ENCODE measurements at places on chromosomes 2 and 18.

DNA sequence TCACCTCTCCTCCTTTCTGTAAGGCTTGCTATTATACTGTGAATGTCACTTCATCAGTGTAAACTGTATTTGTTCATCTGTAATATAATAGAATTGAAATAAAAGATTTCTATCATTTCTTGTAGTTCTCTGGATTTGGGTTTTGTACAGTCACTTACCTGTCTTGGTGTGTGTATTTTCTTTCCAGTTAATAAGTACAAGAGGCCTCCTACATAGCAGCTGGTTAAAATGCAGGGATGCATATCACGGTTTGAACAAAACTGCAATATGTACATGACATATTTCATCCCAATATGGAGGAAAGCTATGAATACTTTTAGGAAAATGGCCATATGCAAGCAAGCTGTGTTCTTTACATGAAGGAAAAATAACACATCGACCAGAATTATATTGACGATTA, 5.4 kb upstream of the STAT1 start:
- no peak for DNase-seq

DNA sequence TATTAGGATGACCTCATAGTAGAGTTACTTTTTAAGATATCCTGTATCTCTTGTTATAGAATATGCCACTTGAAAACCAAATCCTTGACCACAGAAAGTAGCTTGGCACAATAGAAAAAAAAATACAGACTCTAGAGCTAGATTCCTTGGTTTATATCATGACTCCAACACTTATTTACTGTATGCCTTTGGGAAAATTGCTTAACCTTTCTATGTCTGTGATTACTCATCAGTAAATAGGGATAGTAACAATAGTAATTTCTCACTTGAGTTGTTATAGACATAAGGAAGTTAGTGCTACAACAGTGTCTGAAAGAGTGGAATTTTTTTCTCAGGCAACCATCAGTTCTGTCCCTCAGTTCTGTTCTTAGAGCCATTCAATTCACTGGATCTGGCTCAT, 193.8 kb downstream of the GULP1 start:
- DNase-seq = no peak

DNA sequence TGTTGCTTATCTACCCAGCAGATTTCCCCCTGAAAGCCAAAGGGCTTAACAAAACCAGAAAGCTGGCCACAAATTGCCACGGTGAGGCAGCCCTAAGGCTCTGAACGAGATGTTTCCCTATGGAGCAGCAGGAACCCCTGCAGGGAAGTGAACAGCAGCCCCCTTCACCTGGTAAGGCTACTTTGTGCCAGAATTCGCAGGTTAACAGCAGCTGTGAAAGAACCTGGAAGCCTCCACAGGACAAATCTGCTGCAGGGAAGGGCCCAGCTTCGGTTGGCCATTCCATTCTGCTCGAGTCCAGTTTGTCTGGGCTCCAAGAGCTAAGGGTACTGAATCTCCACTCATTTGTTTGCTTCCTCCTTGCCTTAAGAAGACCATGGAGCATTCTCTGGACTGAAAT, 175.3 kb downstream of the PDE11A start:
- no peak for DNase-seq

DNA sequence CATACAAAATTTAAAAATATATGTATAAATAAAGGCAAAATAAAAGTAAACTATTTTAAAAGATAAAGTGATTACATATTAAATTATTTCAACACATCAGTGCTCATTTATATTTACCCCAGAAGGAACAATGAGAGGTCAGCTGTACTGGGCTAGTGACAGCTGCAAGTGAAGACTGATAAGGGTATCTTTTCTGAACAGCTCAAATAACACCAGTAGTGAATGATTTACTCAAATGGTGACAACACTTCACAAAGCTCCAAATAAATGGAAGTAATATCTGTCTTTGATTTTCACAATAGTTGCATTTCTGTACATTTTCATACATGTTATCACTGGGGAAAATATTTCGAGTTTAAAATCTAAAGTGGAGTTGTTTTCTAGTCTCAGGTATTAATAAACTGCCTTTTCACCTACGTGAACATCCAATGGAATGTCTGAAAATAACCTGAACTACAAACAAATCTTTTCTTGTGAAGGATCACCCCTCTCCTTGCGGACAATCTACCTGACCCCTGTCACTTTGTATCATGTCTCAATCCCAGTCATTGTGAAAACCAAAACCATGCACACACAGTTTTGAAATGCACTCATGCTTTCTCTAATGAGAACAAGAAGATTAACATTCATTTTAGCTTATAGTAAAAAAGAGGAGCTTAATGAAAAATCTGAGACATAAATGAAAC, 1928.8 kb upstream of the CELF4 start:
- no peak for DNase-seq

- DNase-seq = no peak
These were observed 300.4 kb upstream of the NETO1 start for GRCh38 chr18:73168236-73168635.

DNA sequence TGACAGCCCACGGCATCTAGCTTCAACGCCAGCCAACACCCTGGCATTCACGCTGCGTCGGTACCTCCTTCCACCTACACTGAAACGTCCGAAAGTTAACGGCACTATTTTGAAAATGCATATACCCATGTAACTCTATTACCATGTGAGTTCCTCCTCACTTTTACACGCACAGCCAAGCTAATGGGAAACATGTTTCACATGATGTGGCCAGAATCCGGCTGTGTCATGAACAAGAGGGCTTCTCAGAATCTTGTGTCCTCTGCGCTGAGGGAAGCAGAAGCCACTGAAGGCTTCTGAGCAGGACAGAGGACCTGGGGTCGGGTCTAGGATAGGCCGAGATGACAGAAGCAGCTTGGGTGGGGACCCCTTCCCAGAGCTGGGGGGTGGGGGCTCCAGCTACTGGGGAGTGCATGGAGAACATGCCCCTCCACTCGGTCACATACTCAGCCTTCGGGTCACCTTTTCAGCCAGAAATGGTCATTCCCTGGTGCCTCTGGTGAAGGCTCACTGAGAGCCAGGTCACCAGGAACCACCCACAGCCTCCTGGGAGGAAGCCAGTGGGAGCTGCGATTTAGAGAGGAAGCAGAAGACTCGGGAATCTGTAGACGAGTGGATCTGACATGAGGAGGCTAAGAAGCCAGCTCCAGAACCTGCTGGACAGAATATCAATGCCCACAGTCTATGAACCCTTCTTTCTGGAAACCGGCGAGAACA, 41.5 kb downstream of the HDAC4 start:
- DNase-seq = no peak

GRCh38 chr2:54419388-54419787, 36.7 kb upstream of the SPTBN1 start:
- no peak for DNase-seq

DNA sequence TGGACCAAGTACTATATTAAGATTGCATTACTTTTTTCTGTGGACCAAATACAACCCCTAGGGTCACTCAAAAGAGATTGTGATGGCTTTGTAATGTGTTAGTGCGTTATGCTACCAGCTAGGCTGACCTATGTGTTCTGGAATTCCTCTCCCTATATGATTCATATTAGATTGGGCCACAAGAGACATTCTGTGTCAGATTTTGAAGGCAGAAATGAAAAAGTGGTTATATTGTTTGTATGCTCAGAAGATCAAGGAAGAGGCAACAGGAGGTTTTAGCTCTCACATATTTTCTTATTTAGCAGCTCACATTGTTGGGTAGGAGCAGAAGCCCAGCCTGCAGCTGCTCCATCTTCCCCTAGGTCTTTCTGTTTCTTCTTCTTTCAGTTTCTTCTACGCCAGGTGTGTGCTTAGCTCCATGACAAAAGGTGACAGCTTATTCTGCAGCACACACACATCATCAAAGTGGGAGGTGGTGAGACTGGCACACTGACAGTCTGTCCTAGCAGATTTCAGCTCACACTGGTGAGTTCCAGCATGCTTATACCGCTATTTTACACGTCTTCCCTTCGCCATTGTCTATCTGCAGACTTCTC, 156.8 kb upstream of the UBE2E3 start:
- DNase-seq = no peak

DNA sequence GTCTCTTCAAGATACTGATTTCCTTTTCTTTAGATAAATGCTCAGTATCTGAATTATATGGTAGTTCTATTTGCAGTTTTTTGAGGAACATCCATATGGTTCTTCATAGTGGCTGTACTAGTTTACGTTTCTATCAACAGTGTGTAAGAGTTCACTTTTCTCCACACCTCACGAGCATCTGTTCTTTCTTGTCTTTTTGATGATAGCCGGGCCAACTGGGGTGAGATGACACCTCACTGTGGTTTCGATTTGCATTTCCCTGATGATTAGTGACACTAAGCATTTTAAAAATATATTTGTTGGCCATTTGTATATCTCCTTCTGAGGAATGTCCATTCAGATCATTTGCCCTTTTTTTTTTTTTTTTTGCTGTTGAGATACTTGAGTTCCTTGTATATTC, 458.8 kb downstream of the SETBP1 start:
- DNase-seq = no peak

- peak; percentile 87 for DNase-seq
These were observed 2.1 kb downstream of the SERPINB2 start for GRCh38 chr18:63889626-63890025.

DNA sequence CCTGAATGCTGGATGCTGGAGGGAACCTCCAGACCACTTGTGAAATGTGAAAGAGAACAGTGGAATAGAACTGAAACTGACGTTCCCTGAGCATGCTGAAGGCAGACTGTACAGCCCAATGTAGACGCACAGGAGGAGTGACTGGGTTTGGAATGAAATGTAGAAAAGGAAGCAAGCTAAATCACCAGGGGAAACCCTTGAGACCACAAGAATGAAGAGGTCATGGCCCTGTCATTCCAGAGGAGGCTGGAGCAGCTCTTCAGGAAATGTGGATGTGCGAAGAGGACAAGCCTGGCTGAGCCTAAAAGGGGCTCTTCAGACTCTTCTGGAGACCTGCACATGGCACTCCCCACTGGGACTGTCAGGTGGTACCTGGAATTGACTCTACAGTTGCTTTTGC, 118.5 kb upstream of the ALPP start:
- DNase-seq = no peak

DNA sequence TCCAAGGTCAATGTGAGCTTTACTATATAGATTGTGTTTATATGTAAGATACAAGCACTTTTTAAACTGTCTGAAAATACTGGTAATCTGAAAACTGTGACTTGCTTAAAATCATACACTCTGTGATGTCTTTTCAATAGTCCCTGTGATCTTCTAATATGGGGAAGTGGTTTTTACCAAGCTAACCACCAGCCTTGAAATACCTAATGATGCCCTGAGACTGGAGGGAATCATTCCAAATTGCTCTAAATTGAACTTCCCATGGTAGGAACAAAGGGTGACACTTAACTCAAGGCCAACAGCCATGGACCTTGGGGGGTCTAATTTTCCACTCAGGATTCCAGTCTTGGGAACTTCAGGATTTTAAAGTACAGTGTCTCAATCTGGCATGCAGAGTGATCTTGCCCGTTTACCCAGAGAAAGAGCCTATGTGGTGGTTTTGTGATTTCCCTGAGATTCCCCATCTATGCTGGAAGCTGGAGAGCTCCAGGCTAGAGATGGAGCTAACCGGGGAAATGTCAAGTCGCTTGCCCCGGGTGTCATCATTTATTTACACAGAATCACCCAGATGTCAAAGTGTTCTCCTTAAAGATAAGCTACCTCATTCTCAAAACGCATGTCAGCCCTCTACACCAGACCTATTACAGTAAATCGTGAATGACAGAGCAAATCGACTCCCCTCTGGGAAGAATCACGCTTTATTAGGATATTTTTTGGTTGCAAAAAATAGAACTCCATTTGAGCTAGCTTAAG, 198.5 kb downstream of the SP3 start:
- DNase-seq = peak; percentile 6

DNA sequence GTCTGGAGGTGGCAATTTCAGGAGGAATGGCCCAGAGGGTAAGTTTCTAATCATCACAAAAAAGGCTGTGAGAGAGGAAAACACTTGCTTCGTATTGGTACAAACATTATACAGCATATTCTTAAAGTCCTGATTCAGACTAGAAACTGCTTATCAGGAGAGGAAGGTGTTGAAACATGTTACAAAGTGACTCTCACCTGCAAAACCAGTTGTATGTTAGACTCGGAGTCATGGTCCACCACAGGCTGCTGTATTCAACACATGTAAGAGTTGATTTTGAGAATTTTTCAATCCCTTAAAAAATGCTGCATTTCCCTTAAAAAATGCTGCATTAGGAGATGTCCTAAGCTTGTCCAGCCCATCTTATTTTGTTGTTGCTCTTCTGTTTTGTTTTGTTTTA, 61.5 kb downstream of the MBP start:
- no peak for DNase-seq

DNA sequence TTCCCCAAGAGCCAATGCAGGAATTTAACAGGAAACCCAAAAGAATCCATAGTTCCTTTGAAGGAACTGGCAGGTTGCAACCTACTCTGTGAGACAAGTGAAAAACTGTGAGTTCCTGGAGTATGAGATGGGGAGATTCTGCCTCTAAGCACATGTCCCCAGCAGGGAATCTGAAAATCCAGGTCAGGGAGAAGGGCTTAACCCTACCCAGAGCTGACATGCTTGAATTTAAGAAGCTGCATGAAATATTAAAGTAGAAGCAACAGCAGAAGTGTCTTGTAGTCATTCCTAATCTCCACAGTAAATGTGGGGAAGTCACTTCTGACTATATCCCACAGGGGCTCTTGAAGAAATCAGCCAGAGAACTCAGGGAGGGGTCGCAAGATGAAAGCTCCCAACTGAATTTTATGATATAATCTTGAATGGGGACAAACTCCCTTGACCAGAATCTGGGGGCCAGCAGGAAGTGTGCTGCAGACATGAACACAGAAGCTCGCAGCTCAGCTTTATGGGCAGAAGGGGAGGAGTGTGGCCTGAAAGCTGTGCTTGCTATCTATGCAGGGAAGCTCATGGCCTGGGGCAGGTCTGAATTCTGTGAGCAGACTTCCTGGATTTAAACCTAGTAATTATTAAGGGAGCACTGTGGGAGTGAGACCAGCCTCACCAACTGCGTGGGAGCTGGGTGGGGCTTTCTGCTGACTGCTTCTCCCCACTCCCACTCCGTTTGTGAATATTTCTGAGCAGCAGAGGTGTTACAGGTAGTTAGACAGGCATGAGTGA, 184.1 kb upstream of the KYNU start:
- DNase-seq = no peak

GRCh38 chr18:77248873-77249568, 627 bp upstream of the GALR1 start:
- no peak for DNase-seq

DNA sequence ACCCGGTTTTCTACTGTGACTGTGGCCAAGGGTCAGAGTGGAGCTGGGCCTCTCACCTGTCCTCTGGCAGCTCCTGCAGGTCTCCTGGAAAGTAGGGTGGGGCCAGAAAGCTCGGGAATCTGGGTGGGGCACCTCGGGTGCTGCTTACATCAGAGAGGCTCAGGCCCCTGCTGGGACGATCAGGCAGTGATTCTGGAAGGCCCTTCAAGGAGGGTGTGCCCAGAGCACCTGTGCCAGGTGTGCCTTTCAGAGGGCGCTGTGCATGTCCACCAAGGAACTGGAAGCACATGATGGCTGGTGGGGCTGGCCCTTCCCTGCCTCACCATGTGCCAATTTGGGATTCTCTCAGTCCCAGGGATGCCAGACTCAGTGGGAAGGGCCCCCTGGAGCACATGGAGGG, 44.0 kb downstream of the ATP6V1C2 start:
- DNase-seq = no peak

Measured in HL-60 (cell line).